ENCODE measurements at places on chromosomes 6 and 20.

DNA sequence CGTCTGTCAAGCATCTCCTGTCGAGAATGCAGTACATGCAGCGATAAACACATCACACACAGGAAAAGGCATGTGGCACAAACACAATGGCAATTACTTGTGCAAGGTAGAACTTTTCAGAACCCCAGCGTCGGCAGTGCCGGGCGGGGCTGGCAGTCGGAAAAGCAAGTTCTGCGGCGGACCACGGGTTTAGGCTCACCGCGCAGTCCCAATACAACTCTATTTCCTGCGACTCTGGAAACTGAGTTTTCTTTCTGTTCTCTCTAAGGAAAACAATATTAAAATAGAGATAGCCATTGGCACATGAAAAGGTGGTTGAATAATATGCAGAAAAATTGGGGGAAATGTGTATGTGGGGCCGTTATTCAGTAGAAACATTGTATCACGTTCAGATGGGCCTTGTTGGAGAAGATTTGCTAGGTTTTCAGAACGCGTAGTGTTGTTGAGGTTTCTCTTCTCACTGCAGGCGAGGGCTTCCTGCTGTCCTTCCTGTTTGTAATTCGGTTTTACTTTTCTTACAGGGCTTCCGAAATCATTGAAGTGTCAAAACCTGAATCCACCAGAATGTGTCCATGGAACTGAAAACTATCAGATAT lies 369.5 kb downstream of the THBS2 start:
- DNase-seq = no peak

DNA sequence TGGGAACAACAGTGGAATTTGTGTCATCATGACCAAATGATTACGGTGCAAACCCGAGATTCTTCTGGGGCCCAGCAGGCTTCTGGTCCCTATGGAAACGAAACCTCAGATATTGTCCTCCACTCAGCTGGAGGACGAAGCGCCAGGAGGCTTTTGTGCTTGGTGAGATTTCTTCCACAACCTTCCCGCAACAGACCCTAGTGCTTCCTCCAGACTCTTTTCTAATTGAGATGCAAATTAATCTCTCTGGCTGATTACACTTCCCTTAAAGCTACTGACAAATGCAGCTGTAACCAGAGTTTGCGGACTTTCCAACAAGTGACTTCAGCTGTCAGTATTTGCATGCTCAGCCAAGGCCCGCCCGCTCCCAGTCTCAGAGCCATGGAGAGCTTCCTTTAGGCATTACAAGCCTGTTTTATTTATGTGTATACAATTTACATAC lies 96.0 kb downstream of the INSM1 start:
- DNase-seq = no peak

GRCh38 chr6:148055419-148055818 lies 287.2 kb upstream of the SASH1 start:
- no peak for DNase-seq

GRCh38 chr6:51137777-51138176 lies 319.1 kb downstream of the TFAP2B start:
- no peak for DNase-seq

GRCh38 chr6:123203928-123204327 lies 207.9 kb downstream of the CLVS2 start:
- no peak for DNase-seq
